Tongue (tissue), 3 donors: ENCODE measurements at places on chromosomes 16 and 17. TPM values are rescaled to one million over a fixed set of nuclear protein-coding genes. Genes with fewer than 3 reads are reported as not detected.

DNA sequence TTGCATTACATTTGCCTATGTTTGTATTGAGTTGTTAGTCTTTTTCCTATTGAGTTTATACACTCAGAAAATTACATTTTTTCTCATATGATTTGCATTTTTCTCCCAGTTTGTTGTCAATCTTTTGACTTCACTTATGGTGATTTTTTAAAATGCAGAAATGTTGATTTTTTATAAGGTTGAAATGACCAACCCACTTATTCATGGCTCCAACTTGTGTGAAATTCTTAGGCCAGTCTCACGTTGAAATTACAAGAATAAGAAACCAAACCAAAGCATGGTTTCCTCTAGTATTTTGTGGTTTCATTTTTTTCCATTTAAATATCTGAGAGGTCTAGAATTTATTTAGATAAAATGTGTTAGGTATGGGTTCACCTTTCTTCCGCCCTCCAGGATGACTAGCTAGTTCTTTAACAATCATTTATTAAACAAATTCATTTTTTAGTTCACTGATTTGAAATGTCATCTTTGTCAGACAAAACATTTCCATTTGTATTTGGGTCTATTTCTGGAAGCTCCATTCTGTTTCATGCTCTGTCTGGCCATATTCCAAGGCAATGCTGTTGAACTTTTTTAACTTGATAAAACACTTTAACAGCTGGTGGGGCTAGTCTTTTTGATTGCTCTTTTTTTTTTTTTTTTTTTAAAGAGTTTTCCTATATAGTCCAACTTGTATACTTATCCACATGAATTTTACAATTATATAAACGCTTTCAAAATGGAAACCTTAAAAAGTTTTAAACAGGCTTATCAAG is 40.0 kb downstream of the FAM20A start:
- DNase-seq = no peak

GRIN2C gene
- total RNA-seq = 1.6 TPM

- no peak for DNase-seq
Measured at GRCh38 chr16:86914876-86915717, 336.7 kb downstream of the FOXL1 start.

DNA sequence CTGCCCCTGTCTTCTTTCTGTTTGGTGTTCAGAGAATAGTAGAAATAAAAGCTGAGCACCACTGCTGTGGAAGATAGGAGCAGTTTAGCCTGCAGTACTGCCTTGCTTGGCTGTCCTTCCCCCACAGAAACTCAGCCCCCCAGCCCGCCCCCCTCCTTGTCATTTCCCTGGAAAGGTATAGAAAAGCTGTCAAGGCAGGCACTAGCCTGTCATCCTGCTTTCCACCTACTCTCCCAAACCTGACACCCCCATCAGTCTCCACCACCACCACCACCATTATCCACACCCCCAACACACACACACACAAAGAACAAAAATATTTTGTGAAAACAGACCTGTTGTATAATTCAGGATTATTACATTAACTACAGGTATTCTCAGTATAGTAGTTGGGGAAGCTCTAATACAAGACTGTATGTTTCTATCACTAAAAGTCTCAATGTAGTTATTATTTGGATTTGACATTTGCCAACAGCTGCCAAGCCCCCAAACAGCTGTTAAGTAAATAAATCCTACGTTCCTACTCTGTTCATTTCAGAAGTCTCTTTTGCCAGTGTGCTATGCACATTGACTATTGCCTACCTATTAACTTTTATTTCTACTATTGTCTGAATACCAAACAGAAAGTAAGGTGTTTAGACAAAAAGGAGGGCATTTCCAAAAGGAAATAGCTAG is 128.8 kb downstream of the CYB561 start:
- peak; percentile 83 for DNase-seq

DNA sequence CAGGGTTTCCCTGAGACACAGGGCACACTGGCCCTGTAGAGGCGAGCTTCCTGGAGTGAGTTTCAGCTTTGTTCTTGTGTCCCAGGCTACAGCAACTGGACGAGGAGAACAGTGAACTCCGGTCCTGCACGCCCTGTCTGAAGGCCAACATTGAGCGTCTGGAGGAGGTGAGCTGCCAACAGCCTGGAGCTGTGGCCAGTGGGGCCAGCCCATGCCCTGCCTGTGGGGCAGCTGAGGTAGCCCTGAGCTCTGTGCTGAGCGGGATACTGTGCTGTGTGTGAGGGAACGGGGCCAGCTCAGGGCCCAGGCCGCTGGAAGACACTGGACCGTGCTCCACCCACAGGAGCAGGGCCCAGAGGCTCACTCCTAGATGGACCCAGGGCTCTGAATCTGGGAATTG is 8.7 kb upstream of the CAPN15 start:
- DNase-seq = no peak

FBXL16 gene
- 1.3 TPM for total RNA-seq

DNA sequence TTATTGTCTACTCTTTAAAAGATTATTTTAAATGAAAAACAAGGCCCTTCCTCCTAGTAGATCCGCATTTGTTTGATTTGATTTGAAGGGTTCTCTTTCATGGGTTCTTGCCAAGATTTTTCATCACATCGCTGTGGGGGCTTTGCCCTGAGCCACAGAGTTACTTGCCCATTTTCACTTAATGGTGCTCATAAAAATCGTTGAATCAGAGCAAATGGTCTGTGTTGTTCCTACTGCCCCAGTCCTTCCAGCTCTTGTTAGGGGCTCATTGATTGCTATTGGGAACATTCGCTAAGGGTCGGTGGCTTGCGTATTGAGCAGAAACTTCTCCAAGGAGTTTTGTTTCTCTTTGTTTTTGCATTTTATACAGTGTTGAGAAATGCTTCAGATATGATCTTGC is 1023.4 kb upstream of the CDH8 start:
- DNase-seq = no peak

- DNase-seq = peak; percentile 86
Measured at GRCh38 chr16:65782611-65783600, 583.6 kb upstream of the CDH5 start.

DNA sequence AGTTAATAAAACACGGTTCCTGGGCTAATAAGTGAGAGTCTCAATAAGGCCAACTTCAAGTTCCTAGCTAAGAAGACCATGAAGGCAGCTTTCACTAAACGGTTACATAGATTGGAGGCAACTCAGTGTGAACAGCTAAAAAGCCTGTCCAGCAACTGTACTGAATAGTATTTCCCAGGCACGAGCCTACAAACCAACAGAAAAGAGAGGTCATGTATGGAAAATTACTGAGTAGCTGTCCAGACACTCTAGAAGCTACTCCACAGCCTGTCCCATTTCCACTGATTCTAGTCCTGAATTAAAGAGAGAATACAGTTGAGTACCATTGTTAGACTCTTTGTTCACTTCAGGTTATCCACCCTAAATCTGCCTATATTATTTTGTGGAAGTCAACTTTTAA is 36.5 kb upstream of the C17orf78 start:
- DNase-seq = no peak

- DNase-seq = no peak
Measured at GRCh38 chr17:1754430-1755112, 7.3 kb upstream of the SERPINF1 start.

- DNase-seq = no peak
Measured at GRCh38 chr16:22685459-22685830, 128.5 kb upstream of the HS3ST2 start.

DNA sequence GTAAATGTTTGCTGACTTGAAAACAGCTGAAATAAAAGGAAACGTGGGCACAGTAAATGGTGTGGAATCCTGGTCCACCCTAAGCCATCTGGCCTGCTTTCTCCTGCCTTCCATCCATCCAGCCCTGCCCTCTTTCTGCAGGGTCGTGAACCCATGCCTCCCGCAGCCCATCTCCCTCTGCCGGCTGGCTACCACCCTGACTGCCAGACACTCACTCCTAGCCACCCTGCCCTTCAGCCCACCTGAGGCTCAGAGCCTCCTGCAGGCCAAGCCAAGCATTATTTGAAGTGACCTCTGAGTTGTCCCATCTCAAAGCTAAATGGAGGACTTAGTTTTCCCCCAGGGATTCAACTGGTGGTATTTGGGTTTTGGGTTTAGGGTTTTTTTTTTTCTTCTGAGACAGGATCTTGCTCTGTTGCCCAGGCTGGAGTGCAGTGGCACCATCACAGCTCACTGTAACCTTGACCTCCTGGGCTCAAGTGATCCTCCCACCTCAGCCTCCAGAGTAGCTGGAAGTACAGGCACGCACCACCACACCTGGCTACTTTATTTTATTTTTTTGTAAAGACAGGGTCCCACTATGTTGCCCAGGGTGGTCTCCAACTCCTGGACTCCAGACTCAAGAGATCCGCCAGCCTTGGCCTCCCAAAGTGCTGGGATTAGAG is 8.4 kb downstream of the ZDHHC1 start:
- no peak for DNase-seq

- no peak for DNase-seq
Measured at GRCh38 chr17:17805575-17805974, 31.2 kb downstream of the SREBF1 start.

DNA sequence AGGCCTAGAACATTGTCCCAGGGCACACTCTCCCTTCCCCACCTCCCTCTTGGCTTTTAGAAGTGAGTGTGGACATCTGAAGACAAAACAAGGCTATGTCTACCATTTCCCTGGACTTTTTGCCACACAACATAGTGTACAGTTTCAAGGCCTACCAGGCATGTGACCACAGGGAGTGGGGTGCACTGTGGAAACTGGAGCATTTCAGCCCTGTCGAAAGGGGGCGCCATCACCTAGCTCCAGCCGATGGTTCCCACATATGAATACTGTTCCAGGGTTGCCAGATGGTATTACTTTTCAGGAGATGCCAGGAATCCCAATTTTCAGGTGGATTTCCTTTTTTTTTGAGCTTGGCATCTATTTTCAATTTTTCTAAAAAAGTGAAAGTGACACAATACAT is 140.7 kb downstream of the KATNIP start:
- DNase-seq = peak; percentile 15

GRCh38 chr16:52035436-52035835 is 511.5 kb downstream of the TOX3 start:
- DNase-seq = no peak

- DNase-seq = no peak
Measured at GRCh38 chr16:82108100-82108499, 61.9 kb downstream of the MPHOSPH6 start.

GRCh38 chr17:58875261-58875660 is 119.6 kb downstream of the PPM1E start:
- no peak for DNase-seq

DNA sequence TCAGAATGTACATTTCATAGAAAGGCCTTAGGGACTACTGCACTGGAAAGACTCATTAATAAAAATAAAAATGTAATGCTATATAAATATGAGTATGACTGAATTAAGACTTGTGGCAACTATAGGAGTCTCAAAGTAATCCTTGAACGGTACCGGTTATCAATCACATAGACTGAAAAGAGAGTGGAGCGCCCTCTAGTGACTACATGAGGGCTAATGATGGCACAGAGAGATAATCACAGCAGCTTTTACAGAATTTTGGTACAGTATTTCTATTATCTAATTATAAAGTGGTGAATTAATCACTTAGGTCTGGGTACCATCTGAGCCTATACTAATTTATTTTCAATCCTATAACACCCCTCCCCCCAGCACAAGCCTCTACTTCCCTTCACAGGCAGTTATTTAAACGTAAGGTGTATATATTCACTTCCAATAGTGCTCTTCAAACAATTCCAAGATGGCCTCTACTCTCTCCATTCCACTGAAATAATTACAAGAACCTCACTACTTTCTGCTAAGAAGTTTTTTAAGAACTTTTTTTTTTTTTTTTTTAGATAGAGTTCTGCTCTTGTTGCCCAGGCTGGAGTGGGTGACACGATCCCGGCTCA is 40.7 kb upstream of the ANKFY1 start:
- DNase-seq = peak; percentile 68

NPB gene
- total RNA-seq = 1.0 TPM

DNA sequence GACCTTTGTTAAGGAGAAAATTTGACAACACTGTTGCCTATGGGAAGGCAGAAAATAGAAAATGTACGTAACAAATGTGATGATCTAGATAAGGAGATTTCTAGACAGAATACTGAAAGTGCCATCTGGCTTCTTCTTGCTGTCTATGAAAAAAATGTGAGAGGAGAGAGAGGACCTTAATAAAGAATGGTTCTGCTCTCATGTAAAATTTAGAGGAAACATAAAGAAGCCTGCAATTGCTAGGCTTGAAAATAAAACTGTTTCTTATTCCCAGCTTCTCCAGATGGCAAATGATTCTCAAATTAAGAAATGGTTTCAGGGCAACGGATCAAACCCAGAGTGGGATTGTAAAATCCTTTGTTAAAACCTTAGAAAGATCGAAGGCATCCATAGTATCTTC is 128.5 kb downstream of the CDK5R1 start:
- no peak for DNase-seq

- DNase-seq = peak; percentile 59
Measured at GRCh38 chr17:55117164-55117563, 147.6 kb upstream of the HLF start.

DNA sequence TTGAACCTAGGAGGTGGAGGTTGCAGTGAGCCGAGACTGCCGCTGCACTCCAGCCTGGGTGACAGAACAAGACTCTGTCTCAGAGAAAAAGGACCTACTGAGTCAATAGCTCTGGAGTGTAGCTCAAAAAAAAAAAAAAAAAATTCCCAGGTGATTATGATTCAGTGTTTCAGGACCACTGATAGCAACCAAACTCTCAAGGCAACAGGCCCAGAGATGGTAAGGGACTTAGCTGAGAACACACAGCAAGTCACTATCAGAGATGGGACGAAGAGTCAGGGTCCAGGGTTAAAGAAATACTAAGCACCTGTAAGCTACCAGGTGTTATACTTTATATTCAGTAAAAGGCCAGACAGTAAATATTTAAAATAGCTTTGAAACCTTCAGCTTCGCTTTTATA is 335.3 kb downstream of the XYLT1 start:
- DNase-seq = no peak

CYGB gene
- 12.2 TPM for total RNA-seq

DNA sequence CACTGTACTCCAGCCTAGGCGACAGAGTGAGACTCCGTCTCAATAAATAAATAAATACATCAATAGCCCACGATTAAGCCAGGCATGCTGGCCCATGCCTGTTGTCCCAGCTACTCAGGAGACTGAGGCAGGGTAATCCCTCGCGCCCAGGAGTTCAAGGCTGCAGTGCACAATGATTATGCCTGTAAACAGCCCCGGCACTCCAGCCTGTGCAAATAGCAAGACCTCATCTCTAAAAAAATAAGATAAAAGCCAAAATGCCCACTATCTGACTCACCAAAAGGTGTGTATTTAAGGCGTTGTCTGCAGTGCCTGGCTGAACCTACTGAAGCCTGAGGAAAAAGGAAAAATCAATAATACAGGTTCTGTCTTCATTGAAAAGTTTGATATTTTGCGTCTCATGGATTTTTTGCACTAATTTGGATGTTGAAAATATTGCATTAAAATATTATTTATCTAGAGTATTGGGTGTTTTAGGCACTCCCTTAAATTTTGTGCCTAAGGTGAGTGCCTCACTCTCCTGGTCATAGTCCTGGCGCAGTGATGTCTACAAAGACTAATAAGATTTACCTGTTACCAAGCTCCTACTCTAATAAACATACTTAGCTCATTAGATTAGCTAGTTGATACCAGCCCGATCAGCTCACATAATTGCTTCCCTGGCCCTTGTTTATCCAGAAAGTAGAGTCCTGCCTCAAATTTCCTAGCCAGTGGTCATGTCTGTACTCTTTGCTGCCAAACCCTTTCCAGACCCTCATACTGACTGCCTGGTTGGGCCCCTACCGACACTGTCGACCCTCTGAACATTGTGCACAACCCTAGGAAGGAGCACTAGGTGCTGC is 24.7 kb upstream of the TOB1 start:
- DNase-seq = no peak

GRCh38 chr16:75762746-75763145 is 36.5 kb upstream of the CPHXL start:
- no peak for DNase-seq

- no peak for DNase-seq
Measured at GRCh38 chr17:28906276-28906675, 3.4 kb upstream of the DHRS13 start.

- peak; percentile 82 for DNase-seq
Measured at GRCh38 chr17:8079291-8080207, 8.0 kb downstream of the ALOX12B start.
